Urothelium cell line (cell line): ENCODE measurements at places on chromosomes 3 and 15.
A peak's percentile ranks its signal among the peaks of the same experiment; 100 is the strongest.

DNA sequence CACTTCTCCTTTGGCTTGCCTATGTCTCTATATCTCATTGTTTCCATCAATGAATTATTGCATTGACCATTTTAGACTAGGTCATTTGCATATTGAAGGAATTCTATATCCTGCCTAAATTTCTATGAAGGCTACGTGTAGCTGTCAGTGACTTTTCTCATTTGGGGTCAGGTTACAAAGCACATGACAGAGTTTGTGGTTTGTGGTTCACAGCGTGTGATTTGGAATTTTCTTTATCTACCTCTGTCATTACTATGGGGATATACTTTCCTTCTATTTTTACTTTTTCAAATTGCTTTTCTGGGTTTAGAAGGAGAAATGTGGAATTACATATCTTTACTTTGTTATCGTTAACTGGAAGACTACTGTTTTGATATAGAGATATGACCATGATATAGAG is 317.3 kb upstream of the CFAP20DC start:
- DNase-seq, result peak; percentile 38

DNA sequence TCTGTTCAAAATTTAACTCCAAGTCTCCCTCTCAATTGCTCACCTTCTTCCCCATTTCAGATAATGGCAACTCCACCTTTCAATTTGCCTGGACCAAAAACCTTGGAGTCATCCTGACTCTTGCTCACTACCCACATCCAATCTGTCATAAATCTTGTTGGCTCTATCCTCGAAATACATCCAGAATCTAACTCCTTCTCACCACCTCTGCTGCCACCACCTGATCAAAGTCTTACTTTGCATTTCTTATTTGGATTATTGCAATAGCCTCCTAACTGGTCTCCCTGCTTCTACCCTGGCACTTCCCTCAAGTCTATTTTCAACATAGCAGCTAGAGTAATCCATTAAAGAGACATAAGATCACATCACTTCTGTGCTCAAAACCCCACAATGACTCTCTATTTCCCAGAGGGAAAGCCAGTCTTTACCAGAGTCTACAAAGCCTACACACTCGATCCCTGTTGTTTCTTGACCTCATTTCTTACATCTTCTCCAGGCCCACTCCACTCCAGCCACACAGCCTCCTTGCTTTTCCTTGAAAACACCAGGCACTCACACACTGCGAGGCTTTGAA is 86.6 kb downstream of the GPR156 start:
- DNase-seq, result peak; percentile 41

DNA sequence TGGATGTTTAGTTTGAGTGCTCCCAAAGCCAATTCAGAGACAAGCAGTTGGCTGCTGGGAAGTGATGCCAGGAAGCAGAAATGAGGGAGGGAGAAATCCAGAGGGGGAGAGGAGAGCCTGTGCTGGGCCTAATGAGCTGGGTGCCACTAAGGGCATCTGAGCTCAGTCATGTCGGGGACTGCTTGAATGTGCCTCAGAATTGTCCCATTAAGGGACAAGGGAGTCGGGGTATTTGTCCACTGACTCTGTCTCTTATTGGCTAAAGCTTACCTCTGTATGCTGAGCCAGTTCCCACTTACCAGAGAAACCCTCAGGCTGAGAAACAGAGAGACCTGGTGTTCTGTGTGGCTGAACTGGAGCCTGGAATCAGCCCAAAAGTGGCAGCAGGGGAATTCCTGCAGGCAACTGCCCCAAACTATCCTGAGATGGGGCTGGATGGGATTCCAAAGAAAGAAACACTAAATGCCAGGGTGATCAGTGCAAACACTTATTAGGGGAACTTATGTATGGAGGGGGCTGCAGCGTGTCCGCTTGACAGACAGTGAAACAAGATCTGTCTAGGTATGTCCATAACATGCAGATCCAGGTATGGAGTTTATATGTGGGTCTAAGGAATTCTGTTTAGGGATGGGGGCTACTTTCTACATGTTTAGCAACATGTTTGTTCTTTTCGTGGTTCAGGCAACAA is 48.6 kb downstream of the NR1D2 start:
- DNase-seq, result no peak

- DNase-seq, result no peak
Observed at GRCh38 chr3:129428376-129429079, at the start of gene EFCAB12. Gene EFCAB12, minus strand, starts transcription at chr3:129428636. Its CDS starts 148 bp downstream, at chr3:129428488.
